Activated naive CD8-positive, alpha-beta T cell treated with anti-CD3 and anti-CD28 coated beads, Interleukin-2, amount 50 U/mL, for 16 hours (primary cell): ENCODE measurements at places on chromosomes 7 and 10.

DNA sequence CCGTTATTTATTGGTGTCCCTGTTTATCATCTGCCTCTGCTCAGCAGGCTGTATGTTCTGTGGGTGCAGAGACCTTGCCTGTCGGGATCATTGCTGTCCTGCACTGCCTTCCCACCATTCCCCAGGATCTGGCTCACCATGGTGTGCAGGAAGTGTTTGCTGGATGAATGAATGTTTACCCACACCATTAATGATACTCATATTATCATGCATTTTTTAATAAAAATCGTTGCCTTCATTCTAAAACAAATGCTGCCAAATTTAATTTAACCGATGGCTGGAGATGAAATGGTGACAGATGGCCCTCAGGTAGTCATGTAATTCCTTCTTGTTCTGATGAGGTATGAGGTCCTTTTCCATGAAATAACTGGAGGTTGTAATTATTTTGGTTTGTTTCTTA lies 22.5 kb downstream of the PLPP4 start:
- DNase-seq, result no peak

DNA sequence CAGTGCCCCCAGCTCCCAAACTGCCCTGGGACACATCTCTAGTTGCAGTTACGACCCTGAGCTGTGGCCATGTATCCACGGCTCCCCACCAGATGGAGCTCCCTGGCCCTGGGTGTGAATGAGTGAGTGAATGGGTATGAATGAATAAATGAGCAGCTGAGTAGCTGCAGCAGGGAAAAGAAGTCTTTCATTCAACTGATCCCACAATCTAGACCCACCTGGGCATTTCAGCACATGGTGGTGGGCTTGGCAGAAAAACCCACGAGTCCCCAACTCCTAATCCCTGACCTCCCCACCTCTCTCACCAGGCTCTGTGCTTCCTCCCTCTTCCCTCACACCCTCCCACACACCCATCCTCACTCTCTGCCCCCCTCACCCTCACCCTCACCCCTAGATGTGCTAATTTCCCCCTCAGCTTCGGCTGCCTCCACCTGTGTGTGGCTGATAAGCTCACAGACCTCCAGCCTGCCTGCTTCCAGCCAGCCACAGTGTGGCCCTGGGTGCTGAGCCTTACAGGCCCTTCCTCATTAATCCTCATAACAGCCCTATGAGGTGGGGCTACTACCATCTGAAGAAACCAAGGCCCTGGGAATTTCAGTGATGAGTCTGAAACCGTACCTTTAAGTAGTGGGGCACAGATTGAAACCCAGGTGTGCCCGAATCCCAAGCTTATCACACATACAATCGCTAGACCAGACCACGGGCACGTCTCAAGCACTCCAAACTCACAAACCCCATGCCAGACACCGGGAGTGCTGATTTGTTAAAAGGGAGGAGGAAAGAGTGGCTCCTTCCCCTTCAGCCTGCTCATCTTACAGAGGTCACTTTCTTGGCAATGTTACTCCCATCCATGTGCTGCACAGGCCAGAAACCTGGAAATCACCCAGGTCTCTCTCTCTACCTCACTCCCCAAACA lies 2.2 kb upstream of the ATP6V1F start:
- no peak for DNase-seq

DNA sequence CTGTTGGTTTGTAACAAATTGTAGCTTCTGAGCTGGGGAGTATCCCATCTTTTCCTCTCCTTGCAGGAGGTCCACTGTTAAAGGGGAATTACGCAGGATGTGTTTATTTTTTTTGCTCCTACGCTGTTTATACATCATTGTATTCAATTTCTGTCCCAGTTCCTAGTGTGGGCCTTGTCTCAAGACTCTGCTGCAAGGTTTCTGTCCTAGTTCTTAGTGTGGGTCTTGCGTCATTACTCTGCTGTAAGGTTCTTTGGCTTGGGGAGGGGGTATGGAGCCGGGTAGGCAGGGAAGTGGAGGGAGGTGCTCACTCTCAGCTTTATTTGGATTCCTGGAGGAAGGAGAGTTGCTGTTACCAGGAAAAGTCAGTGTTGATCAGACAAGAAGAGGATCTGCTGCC lies 64.0 kb upstream of the TRIM8 start:
- DNase-seq, result no peak

DNA sequence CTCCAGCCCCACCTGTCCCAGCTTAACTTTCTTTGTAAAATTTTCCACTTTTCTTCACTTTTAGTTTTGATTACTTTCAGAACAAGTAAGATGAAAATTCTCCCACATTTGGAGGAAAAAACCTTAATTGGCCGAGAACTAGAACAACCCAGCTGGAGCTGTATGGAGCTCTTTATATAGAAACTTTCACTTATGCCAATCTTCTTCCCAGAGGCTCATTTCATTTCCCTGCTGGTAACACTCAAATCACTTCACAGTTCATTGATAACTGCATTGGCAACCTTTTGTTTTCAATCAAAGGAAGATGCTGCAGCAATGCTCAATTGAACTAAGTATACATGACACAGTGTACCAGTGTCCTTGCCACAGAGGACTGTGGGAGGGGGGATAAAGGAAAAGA lies 176.2 kb upstream of the NOBOX start:
- no peak for DNase-seq

DNA sequence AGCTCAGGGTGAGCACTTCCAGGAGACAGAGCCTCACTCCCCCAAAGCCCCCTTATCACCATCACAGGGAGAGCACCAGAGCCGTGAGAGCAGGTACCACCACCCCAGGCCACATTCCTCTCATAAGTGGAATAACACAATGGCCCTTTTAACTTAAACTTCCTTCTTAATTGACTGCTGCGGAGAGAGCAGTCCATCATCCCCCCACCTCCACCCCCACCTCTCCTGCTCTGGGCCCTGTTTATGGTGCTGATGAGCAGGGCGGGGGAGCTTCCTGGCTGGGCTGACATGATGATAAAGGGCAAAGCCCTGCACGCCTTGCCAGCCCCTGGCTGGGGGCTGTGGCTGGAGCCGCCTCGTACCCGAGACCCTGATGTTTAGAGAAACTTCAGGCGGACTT lies 81.4 kb upstream of the PODXL start:
- DNase-seq, result no peak

- no peak for DNase-seq
Observed at GRCh38 chr10:36089790-36090440, 447.8 kb upstream of the FZD8 start.

GRCh38 chr7:88452646-88453045 lies 146.0 kb upstream of the STEAP4 start:
- no peak for DNase-seq

- no peak for DNase-seq
Observed at GRCh38 chr10:12943425-12943824, 58.1 kb downstream of the CCDC3 start.

- DNase-seq, result no peak
Observed at GRCh38 chr10:15804109-15804508, 56.2 kb downstream of the MINDY3 start.

DNA sequence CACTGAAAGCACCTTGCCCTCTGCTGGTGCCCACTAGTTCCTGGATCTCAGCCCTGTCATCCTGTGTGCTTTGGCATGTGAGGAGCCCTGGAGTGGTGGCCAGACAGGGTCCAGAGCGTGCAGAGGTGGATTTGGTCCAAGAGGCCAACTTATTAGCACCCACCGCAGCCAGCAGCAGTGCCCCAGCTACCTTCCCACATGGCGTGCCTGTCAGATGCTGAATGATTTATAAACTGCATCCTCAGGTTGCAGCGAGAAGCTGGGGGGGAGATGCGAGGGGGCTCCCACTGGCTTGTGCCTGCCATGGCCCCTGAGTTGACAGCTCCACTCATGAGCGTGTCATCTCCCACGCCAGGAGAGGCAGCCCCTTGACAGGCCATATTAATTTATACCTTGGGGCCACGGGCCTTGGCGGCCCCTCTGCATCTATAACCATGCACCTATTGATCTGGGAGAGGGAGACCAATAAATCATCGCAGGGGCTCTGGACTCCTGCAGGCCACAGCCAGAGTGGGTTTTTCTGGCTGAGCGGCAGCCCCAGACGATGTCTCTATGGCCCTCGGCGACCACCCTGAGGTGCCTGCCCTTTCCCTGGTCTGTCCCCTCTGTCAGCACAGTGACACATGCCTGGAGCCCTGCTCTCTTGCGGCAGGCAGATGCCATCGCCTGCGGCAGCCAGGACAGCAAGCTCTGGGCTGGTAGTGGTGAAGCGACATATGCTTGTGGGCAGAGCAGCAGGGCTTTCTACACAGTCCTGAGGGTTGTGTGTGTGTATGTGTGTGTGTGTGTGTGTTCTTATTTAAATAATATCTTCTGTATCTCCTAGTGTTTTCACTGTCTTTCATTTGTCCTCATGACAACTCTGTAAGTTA lies 120.8 kb downstream of the CDH23 start:
- no peak for DNase-seq

DNA sequence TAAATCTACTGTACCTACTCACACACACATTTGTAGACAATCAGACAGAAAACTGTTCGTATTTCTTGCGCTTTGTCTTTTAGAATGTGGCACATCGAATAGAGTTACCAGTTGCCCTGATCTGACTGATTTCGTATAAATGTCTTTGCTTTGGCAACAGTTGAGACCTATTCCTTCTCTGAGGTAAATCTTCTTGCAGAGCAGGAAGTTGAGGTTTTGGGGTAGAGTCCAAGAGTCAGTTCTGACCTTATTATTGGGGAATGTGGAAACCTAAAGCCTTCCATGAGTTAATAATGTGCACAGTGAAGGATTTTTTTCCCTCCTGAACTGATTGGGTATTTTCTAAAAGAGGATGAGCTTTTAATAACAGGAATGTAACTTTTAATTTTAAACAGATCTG lies 135.3 kb downstream of the KIAA1217 start:
- DNase-seq, result no peak

- no peak for DNase-seq
Observed at GRCh38 chr10:132723330-132723970, 62.5 kb downstream of the NKX6-2 start.

DNA sequence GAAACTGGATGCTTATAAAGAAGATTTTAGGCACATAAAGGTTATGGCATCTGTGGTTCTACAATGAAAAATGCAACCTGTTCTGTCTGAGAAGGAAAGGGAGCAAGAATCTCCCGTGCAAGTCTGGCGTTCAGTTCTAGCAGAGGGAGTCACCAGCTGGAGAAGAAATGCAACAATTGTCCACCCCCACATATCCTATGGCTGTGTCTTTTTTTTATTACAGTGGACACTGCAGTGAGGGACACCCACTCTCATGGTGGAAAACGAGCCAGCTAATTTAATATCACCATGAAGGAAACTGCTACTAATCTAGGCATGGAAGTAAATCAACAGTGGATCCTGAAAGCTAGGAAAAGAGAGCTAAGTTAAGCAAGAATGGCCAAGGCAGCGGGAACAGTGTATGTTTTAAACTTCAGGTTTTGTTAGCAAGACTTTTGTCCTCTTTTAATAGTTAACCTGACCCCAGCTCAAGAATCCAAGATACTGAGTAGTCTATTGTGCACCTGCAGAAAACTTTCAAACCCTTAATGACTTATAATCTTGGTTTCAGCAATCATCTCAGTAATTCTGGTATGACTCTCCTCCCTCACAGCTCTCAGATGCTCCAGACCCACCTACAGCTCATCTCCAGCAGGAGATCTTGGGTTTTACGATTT lies 149.3 kb downstream of the FGFR2 start:
- DNase-seq, result no peak
